ENCODE measurements at places on chromosomes 16 and 17.

- DNase-seq, result peak; percentile 52
Observed at GRCh38 chr17:31508288-31509094, 117.0 kb downstream of the RAB11FIP4 start.

GRCh38 chr16:85086347-85087291 is 25.7 kb downstream of the CIBAR2 start:
- peak; percentile 83 for DNase-seq

GRCh38 chr17:12979826-12980500 is 37.9 kb downstream of the ELAC2 start:
- DNase-seq, result no peak

GRCh38 chr16:13923703-13924298 is 3.8 kb downstream of the ERCC4 start:
- no peak for DNase-seq

DNA sequence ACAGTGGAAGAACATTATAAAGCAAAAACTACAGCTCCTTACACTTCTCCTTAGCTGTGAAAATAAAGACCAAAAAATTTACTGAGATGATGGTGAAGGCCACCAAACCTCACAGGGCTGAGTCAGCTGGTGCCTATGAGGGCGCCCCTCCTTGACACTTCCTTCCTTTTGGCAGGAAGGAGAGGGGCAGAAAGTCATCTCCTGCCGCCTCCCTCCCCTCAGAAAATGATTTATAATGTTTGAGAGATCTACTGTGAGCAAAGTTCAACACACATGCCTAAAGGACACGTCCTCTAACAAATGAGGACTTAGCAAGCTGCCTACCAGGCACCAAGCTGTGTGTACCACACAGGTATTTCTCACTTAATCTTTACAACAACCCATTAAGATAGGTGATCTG is 245.7 kb downstream of the PRKCA start:
- peak; percentile 55 for DNase-seq

DNA sequence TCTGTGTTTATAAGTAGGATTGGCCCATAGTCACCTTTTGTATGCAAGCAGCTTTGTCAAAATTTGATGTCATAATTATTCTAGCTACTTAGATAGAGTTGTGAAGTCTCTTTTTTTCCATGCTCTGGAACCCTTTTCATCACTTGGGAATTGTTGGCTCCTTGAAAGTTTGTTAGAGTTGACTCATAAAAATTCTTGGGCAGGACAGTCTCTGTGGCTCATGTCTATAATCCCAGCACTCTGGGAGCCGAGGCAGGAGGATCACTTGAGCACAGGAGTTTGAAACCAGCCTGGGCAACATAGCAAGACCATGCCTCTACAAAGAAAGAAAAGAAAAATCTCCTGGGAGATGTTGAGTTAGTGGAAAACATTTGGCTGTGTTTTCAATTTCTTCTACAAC is 45.7 kb upstream of the MRC2 start:
- DNase-seq, result no peak

DNA sequence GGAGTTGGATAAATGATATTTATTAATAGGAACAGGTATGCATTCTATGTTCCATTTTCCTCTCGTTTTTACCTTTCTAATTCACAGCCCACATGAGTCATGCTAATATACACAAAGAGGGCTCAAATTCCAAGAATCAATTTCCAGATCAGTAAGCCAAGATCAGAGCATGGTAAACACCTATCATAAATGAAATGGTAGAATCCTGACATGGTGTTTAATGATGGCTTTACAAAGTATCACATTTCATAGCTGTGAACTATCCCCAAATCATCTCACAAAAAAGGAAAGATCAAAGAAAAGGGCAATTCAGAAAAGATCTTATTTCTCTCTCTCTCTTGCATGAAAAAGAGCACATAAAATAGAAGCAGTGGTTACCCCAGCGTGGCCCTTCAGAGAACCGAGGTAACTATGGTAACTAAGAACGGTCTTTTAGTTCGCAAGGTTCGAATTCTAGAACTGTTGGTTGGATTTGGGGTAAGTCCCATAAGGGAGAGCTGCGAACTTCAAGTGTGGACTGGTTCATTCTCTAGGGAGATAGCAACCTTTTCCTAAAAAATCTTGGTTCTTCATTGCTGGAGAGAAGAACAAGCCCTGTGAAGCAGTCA is 73.0 kb downstream of the MARCHF10 start:
- no peak for DNase-seq

DNA sequence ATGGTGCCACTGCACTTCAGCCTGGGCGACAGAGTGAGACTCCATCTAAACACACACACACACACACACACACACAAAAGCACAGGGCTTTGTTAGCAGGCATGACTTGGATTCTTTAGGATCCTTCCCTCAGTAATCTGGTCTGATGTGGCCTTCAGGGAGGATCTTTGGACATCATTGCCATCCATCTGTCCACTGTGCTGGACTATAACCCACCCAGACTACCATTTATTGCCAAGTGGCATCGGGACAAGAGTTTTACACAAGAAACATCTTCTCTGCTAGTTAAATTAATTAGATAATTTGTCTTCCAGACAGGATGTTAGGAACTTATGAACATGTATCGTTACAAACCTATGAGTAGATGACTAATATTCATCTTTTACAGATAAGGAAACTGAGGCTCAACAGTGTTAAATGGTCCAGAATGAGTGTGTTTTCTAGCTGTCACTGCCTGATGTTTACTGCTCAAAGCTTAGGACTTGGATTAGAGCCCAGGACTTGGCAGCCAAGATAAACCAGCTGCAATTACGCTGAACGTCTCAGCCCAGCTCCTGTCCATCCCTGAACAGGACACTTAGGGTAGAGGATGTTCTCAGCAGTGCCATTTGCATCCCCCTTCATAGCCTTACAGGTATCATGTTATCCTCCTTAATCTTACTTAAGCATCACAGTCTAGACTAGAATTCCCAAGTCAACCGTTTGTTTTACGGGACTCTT is 285.8 kb downstream of the WWOX start:
- DNase-seq, result no peak

DNA sequence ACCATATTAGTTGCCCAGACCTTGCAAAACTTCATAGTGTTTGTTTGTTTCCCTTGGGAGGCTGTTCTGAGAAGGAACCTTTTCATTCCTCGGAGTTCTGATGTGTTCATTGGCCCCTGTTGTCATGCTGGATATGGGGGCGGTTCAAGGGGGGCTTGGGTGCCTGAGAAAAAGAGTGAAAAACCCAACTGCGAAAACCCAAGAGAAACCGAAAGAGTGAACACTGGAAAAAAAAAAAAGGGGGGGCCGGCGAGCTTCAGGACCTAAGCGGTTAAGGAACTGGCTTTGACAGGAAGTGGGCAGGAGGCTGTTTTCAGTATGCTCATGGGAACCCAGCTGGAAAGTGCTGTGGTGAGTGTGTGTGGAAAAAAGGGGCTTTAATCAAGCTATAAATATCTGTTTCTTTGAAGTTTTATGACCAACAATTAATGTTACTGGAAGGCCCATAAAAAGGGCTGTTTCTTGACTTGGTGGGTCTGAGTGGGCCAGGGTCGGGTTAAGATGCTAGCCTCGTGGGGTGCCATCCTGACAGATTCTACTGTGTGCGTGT is 510.7 kb downstream of the MAF start:
- DNase-seq, result peak; percentile 71

- DNase-seq, result no peak
Observed at GRCh38 chr17:81435652-81436293, 40.5 kb downstream of the BAHCC1 start.

GRCh38 chr16:22123759-22124490 is 31.6 kb downstream of the VWA3A start:
- no peak for DNase-seq

GRCh38 chr16:15038689-15039088 is 17.2 kb downstream of the NTAN1 start:
- DNase-seq, result no peak

DNA sequence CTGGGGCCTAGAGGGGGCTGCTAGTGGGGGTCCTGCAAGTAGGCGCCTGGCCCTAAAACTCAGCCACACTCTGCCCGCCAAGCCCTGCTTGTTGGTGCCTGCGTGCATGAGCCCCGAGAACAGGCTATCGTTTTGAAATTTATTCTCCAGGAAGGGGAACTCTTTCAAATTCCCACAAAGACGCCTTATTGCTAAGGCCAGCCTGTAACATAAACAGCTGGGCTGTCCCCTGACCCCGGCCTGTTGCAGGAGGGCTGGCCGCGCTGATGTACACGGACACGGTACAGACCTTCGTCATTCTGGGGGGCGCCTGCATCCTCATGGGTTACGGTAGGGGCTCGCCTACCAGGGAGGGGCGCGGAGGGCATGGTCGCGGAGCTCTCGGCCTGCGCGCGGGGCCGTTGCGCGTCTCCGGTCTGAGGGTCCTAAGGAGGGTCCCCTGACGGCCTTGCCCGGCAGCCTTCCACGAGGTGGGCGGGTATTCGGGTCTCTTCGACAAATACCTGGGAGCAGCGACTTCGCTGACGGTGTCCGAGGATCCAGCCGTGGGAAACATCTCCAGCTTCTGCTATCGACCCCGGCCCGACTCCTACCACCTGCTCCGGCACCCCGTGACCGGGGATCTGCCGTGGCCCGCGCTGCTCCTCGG is 4.3 kb downstream of the SLC5A2 start:
- DNase-seq, result no peak

DNA sequence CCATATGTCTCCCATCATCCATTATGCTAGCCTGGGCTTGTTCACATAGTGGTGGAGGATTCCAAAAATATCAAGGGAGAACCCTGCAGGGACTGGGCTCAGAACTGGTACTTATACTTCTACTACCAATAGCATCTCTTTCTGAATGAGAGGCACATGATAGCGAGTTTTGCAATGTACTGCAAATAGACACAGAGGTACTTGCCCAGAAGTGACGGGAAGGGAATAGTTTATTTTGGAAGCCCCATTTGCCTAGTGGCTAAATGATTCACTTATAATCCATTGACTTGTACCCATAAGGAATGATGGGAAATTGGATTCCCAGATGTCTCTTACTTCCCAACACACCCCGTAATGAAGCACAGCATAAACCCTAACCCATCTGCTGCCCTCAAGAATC is 124.8 kb upstream of the ERCC4 start:
- DNase-seq, result no peak

GRCh38 chr17:54974759-54975158 is 6.2 kb downstream of the STXBP4 start:
- no peak for DNase-seq

DNA sequence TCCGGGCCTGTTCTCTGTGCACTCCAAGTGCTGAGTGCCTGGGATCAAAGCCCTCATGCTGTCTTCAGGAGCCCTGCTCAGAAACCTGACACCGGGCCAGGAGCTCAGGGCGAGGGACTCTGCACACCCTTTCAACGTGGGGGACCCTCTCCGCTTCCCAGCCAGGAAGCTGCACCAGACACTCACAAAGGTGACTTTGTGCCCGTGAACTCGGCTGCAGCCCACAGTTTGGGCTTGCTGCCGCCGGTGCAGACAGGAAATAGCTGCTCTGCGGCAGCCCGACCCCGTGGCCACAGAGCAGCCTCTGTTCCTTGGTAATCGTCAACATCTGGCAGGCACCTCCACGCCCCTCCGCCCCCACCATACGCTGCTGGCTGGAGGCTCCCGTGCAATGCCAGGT is 93.4 kb upstream of the METRNL start:
- DNase-seq, result peak; percentile 62

DNA sequence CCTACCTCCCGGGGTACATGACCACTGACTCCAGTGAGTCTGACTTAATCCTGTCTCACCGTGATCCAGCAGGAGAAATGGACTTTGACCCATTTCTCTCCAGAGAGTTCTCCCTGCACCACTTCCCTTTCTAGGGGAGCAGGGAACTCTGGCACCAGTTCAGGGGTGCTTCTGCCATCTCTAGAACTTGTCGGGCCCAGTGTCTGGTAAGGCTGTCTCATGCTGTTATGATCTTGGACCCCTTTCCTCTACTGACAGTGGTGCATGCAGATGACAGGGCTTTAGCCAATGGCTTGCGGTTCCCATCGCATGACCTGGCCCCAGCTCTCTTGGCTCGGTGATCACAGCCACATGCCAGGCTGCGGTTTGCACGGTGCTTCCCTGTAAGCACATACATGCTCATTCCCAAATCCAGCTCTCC is 62.0 kb downstream of the SLC39A11 start:
- DNase-seq, result no peak

GRCh38 chr17:76447931-76448652 is 4.9 kb downstream of the UBE2O start:
- peak; percentile 35 for DNase-seq

GRCh38 chr16:71249399-71249798 is 18.9 kb upstream of the HYDIN start:
- no peak for DNase-seq

GRCh38 chr17:51258756-51259563 is 889 bp downstream of the MBTD1 start:
- peak; percentile 35 for DNase-seq

GRCh38 chr16:67357561-67357960 is 30.9 kb downstream of the LRRC36 start:
- no peak for DNase-seq

DNA sequence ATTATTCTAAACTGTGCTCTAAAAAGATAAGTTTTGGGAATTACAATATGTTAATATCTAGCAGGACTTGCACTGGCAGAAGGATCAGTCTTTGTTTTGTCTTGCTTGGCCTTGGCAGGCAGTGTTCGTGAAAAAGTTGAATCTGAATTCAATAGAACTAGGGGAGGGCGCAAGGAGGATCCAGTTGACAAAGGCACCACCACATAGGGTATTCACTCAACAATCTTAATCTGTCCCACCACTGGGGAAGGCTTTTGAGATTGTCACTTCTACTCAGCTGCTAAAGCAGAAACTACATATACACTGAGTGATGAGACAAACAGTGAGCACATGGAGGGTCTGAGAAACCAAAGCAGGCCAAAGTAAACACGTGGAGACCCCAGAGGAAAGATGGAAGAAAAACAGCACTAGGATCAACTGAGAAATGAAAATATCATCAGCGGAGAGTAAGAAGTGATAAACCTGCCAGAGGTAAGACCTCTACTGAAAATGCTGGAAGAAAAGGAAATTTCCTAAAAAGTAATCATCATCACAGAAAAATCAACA is 2.4 kb downstream of the AMFR start:
- no peak for DNase-seq

GRCh38 chr17:14374268-14374667 is 73.4 kb downstream of the HS3ST3B1 start:
- DNase-seq, result no peak

All from stimulated activated naive CD8-positive, alpha-beta T cell treated with anti-CD3 and anti-CD28 coated beads, Interleukin-15, Interleukin-2, amounts not matched to agents 100 U/mL and 50 U/mL, for 24 hours (primary cell).